Lower leg skin (tissue), 4 donors: ENCODE measurements at places on chromosomes 2 and 18. TPM values are rescaled to one million over a fixed set of nuclear protein-coding genes. Genes with fewer than 3 reads are reported as not detected.

DNA sequence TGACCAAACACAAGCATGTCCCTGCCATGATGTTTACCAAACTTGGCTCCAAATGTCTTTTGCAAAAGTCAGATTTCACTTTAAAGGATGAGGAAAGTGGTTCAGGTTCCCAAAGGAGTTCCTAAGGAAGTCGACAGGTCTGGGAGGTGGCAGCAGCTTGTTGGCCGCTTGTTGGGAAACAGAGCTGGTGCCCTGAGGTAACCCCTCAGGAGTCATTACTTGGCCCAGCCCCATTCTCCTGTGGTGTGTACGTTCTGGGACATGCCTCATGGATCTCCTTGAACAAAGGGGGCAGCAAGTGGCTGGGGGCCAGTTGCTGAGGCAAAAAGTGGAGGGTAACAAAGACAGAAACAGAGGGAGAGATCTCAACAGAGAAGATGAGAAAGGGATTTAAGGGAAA lies 10.9 kb downstream of the TMBIM1 start:
- no peak for DNase-seq

- DNase-seq: peak; percentile 80
Measured at GRCh38 chr18:58314284-58314683, 270.3 kb downstream of the NEDD4L start.

DNA sequence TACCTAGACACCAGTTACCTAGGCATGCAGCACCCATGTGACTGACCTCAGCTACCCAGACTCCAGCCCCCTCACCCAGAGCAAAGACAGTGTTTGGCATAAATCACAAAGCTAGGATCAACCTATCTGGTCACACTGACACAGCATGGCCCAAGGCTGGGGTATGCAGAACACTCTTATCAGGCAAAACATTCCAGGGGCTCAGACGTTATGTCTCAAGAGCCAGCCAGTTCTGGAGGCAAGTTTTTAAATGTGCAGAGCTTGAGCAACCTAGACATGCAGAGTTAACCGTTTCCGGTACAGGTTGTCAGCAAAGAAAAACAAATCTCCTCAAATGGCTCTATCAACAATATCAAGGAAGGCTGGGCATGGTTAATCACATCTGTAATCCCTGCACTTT lies 92.8 kb downstream of the AP1S3 start:
- DNase-seq: no peak

DNA sequence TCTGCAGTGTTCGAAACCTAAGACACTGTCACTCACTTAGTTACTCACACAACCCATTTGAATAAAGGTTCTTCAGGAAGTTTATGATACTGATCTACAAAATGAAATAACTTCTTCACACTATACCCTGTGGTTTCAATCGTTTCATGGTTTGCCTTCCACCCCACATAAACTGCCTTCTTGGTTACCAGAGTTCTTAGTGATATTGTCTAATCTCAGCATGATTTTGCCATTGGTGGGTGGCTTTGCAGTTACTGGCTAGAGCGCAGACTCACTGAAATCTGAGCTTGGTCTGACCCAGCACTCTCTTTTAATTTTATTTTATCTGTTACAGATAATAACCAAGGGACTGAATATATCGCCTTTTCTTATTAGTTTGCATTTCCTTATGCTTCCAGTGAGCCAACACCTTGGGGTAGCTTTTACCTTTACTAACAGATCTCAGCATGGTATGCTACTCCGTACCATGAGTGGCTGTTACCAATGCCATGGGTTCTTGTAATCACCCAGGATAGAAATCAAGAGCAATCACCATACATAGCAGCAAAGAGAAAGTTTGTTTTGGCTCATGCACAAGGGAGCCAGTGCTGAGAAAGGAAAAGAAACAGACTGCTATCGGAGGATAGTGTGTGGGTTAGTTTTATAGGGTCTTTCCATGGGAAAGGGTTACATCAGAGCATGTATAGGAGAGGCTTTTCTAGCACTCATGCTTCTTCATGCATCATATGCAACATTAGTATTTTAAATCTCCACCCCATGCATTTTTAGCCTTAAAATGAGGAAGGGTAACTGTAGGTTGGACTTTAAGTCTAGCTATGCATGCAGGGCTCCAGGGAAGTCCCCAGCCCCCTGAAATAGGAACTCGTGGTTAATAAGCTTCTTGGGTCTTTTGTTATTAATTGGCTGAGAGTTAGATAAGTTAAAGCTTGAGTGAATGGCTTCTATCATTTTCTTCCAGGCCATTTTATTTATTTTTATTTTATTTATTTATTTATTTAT lies 33.3 kb downstream of the ANXA4 start:
- DNase-seq: no peak

DNA sequence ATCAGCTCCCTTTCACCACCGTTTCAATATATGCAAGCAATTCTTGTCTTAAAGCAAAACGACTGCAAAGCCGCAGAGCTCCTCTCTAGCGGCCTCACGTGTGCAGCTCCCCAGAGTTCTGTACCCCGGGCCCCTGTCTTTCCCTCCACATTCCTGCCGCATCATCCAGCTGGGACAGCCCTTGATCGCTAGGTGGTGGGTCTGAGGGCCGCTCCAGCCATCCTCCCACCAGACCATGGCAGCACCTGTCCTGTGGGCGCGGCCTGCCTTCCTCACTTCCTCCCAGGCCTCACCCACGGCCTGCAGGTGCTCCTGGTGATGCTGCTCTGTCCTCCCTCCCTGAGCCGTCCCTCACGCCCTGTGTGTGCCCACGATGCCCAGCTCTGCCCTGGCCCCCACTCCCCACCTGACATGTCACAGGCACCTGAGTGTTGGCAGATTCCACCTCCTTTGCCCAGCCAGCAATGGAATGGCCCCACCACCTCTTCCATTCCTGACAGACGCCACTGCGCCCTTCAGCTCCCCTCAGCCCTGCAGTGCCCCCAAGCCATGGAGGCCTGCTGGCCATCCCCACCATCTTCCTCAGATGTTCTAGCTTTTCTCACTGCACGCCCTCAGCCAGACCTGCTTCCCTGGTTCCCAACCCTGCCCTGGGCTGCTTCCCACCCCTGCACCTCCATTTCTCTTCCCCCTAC lies 15.3 kb upstream of the ALLC start:
- no peak for DNase-seq

LYPD1 gene
- not detected for total RNA-seq

MATN3 gene
- 0.11 TPM for total RNA-seq

WNT10A gene
- 16.5 TPM for total RNA-seq
